ENCODE measurements at places on chromosomes 2 and 18. TPM values are rescaled to one million over a fixed set of nuclear protein-coding genes. Genes with fewer than 3 reads are reported as not detected.

GRCh38 chr18:11808001-11808855, 43.0 kb upstream of the CHMP1B start:
- H3K4me3 ChIP-seq = no peak overlapping the region

DNA sequence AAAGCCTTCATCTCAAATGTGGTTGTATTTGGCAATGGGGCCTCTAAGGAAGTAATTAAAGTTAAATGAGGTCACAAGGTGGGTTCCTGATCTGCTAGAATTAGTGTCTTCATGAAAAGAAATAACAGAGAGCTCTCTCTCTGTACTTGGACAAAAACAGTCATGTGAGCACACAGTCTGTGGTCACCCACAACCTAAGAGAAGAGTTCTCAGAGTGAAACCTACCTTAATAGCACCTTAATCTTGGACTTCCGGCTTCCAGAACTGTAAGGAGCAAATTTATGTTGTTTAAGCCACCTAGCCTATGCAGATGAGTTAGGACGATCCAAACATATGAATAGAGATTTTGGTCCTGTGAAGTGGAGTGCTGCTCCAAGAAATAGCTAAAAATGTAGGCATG, 758.9 kb downstream of the LRRTM4 start:
- no peaks in the 10 kb centered on the region for H3K27me3 ChIP-seq
- H3K4me3 ChIP-seq = no peak overlapping the region
- H3K36me3 ChIP-seq = no peaks in the 10 kb centered on the region
- H3K4me1 ChIP-seq = no peaks in the 10 kb centered on the region

DNA sequence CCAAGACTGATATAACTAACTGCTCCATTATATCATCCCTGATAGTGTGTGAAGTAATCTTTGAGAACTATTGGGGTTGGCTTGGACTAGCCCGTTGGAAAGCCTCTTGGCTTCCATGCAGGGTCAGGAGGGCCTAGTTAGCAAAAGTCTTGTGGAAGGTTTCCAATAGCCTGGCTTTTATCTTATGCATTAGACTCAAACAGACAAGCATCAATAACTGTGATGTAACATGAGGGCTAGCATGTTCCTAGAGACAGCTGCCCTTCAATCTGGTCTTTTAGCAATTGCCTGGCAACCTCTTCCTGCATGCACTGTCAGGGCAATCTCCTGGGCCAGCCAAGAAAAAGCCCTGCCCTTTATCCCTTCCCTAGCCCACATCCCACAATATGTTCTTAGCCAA, 18.2 kb downstream of the SLC8A1 start:
- peaks cover 26% of the 10 kb centered on the region for H3K4me1 ChIP-seq
- H3K27ac ChIP-seq = peak overlapping the region; percentile 70
- H3K36me3 ChIP-seq = no peaks in the 10 kb centered on the region
- no peak for DNase-seq
- no peaks in the 10 kb centered on the region for H3K27me3 ChIP-seq
- no peak overlapping the region for H3K4me3 ChIP-seq

- no peaks in the 10 kb centered on the region for H3K27me3 ChIP-seq
- no peak overlapping the region for H3K27ac ChIP-seq
- H3K4me3 ChIP-seq = no peak overlapping the region
- DNase-seq = no peak
- no peaks in the 10 kb centered on the region for H3K4me1 ChIP-seq
These were observed 338.7 kb downstream of the HRH4 start for GRCh38 chr18:24799176-24799575.

DNA sequence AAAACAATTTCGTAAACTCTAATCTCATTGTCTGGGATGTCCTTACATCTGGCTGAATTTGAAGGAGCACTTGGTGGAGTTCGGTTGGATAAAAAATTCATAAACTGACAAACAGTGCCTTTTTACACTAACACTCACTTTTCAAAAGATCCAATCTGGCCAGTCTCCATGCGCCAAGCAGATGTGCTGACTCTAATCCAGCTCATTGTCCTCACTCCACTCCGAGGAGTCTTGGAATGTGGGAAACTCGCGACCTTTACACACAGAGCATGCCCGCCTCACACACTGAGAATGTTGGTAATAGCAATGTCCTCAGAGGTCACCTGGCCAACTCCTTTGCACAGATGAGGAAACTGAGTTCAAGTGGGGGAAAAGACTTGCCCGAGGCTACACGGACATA, 66.8 kb downstream of the XDH start:
- peaks cover 3% of the 10 kb centered on the region for H3K27me3 ChIP-seq

DNA sequence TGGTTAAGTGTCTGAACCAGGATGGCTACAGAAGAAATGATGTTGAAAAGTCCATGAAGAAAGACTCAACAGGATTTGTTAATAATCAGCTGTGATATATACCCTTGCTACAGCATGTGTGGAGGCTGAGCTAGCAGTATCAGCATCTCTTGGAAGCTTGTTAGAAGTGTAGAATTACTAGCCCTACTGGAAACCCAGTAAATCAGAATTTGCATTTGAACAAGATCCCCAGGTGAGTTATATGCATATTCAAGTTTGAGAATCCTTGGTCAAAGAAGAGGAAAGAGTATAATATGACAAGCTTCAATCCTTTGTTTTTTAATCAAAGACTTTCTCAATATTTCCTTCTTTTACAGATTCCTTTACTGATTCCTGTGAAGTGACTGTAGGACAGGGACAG, 109.0 kb upstream of the KCNJ3 start:
- no peak overlapping the region for H3K27ac ChIP-seq
- H3K36me3 ChIP-seq = no peaks in the 10 kb centered on the region
- no peak overlapping the region for H3K4me3 ChIP-seq
- no peaks in the 10 kb centered on the region for H3K4me1 ChIP-seq
- DNase-seq = no peak

DNA sequence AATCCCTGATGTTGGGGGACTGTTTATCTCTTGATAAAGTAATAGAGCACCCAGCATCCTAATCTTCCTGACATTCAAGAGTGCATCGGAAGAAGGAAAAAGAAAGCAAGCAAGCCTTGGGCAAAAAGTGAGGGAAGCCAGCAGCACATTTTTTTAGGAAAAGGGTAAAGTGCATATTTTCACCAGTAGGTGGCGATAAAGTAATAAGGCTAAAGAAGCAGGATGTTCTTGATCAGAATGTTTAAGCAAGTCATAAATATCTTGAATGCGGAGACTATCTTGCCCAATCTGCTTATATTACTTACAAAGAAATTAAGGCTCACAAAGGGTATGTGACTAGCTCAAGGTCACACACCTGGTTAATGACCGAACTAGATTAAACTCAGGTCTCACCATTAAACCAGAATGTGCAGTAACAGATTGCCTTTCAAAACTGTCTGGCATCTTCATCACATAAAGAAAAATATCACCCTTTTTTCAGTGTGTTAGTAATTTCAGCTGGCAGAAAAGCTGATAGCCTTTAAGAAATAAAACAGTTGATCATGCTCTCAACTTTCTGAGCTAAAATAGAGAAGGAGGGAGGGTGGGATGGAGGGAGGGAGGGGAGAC, 83.8 kb downstream of the VIT start:
- no peak overlapping the region for H3K4me3 ChIP-seq
- H3K27ac ChIP-seq = no peak overlapping the region
- no peaks in the 10 kb centered on the region for H3K36me3 ChIP-seq
- no peaks in the 10 kb centered on the region for H3K4me1 ChIP-seq
- no peaks in the 10 kb centered on the region for H3K27me3 ChIP-seq

- no peaks in the 10 kb centered on the region for H3K36me3 ChIP-seq
- DNase-seq = no peak
These were observed 335 bp downstream of the ERFE start for GRCh38 chr2:238159071-238159539.

GRCh38 chr2:64234785-64235184, 90.6 kb upstream of the PELI1 start:
- peaks cover 4% of the 10 kb centered on the region for H3K4me1 ChIP-seq
- H3K36me3 ChIP-seq = no peaks in the 10 kb centered on the region
- H3K27ac ChIP-seq = no peak overlapping the region

Gene LYG1
- 0.29 TPM for total RNA-seq

Gene CD207
- not detected for total RNA-seq

Gene DARS1
- 51.2 TPM for total RNA-seq
